GM23248 (cell line): ENCODE measurements at places on chromosomes 7 and 10.

- no peak for DNase-seq
Observed at GRCh38 chr7:142487124-142487523, 229.3 kb upstream of the PRSS58 start.

DNA sequence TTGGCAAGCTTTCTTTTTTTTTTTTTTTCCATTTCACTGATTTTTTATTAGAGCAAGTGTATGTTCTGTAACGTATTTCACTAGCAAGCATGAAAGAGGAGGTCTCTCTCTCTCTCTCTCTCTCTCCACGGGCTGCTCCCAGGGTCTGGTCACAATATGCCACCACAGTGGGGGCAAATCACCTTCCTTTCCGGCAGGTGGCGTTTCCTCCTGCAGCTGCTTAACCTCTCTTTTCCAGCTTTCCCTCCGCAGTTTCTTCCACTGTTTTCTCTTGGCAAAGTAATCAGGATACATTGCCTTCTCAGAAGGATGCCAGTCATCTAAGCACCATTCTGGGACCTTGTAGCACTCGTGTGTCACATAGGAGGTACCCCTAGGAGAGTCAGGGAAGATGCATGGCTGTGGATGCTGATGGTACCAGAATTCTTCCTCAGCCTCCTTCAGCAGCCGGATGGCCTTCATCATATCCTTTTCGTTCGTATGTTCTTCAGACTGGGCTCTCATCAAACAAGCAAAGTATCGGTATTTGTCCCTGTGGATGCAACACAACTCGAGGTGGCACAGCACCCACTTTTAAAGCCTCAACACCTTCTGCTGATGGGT is 197.3 kb upstream of the PODXL start:
- peak; percentile 13 for DNase-seq

DNA sequence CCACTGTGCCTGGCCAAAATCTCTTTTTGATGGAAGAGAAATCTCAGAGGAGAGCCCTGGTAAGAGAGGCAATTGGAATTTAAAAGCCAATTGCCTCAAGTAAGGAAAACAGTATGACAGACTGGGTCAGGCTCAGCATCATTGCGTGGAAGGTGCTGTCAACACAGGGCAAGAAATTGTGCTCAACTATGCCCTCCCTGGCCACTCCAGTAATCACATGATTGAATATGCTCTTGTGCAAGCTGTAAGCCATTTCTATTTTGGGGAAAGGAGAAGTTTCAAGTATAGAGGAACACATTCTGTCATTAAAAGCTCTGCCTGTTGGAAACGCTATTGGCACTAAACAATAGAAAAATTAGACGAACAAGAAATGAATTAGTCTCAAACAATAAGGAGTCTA is 1127.7 kb downstream of the REEP3 start:
- DNase-seq: no peak

GRCh38 chr7:140724706-140725105 is 28.2 kb downstream of the NDUFB2 start:
- no peak for DNase-seq

DNA sequence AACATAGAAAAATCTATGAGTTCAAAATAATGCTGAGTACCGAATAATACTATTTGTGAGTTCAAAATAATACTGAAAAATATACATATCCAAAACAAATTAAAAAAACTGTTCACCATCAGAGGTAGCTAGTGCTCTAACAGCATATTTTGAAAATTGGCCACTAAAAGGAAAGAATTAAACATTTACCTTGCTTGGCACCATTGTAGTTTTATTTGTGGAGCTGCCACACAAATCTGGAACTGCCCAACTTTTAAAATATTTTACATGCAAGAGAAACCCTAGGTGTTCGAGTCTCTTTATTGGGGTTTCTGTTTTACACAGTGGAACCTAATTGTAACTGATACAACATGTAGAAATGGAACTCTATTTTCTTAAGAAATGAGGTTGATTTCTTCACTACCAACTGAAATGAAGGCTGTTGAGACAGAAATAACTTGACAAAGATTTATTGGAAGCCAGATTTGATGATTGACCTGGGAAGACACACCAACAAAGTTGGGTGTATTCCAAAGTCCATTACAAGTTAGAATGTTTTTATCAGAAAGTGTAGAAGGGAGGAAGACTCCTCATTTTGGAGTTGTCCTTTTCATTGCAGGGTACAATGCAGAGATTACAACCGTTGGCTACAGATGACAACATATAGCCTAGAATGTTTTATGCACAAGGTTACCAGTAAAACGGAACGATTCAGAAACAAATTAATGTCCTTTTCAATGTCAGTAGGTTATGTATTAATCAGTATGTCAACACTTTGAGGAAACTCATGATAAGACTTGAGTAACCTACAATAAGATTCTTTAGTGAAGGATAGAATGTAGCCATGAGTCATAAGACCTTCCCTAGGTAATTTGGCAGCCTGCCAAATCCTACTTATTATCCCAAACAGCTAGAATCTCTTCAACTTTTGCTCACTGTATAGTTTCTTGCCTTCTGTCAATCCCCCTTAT is 73.8 kb upstream of the PAPSS2 start:
- DNase-seq: peak; percentile 17

GRCh38 chr7:125675640-125676039 is 746.0 kb upstream of the POT1 start:
- no peak for DNase-seq

DNA sequence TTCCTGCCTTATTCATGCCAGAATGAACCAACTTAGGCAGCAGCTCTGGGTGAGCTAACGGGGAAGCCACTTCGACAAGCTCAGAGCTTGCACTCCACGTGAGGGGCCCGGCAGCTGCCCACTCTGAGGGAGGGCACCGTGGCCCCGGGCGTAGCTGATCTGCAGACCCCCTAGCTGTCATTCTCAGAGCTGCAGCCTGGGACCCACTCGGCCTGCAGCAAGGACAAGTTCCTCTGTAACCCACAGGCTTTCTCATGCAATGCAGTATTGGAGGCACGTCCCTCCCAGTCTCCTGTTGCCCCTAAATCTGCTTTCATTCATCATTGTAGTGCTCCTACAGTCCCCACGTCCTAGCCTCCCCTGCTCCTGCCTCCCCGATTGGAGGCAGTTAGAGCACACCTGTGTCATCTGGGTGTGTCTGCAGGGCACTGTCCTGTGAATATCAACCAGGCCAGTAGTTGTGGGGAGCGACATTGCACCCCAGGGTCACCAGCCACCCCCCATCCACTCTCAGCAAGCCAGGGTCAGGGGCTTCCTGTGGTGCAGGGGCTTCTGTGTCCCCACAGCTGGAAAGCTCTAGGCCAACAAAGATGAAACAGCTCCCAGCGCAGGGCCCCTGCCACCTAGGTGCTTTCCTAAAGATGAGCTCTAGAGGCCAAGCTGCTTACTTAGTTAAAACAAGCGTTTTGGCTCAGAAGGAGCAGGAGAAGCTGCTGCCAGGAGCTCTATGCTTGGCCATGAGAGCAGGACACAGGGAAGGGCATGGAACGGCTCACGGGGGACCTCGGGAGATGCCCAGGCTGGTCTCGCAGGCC is 333.6 kb downstream of the ADARB2 start:
- no peak for DNase-seq

DNA sequence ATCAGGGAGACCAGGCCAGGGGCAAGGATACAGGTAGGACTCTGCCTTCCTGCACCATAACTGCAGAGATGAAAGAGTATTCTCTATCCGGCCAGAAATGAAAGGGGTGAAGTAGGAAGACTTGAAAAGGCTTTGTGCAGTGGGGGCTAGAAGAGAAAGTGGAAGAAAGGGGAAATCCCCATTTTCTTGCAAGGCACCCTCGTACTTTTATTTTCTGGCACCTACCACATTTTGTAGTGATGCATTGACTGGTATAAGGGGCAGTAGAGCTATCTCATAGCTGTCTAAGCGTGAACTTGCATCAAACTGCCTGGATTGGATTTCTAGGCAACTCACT is 752 bp upstream of the CAMK2G start:
- DNase-seq: no peak

DNA sequence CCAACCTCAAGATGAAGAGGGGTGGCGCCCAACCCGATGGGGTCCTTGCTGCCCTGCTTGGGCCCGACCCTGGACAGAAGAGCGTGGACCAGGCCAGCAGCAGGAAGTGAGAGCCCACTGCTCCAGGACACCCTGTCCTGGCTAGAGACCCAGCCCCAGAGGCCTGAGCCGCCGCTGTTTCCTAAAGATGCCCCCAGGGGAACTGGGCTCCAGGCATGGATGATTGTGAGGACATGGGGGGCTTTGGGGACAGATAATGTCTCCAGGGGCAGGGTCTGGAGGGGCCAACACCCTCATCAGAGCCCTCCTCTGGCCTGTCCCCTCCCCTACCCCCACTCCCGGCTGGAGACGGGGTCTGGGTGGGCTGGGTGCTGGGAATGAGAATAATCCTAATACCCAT is 71.7 kb downstream of the MYL10 start:
- no peak for DNase-seq

DNA sequence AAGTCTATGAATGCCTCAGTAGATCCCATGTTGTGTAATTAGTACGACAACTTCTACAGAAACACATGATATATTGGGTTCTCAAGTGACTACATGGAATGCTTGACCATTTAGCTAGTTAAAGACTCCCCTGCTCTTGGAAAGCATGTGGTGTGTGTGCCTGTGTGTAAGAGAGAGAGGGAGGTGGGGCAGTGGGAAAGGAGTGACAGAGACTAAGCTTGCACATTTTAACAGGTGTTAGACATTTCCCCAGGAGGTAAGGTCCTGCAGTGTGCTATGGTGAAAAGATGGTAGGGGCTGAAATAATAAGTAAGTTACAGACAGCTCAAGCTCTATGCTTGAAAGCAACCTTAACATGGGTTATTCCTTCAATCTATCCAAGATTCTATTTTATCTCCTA is 241.7 kb upstream of the GHITM start:
- DNase-seq: no peak

DNA sequence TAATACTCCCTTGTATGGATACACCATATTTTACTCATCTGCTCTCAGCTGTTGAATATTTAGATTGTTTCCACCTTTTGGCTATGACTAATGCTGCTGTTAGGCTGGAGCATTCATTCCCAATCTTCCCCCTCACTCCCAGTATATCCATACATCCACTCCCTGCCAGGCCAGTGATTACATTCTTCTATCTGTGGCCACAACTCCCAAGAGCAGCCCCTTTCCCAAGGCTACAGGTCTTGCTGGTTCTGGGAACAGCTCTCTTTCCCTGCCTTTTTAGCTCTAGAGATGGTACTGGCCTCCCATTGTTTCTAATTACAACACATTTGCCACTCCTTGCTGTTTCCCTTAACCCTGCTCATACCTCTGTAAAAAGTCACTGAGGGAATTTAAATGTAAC is 28.2 kb downstream of the SFR1 start:
- DNase-seq: no peak

GRCh38 chr10:67487199-67487598 is 208.8 kb downstream of the CTNNA3 start:
- no peak for DNase-seq

DNA sequence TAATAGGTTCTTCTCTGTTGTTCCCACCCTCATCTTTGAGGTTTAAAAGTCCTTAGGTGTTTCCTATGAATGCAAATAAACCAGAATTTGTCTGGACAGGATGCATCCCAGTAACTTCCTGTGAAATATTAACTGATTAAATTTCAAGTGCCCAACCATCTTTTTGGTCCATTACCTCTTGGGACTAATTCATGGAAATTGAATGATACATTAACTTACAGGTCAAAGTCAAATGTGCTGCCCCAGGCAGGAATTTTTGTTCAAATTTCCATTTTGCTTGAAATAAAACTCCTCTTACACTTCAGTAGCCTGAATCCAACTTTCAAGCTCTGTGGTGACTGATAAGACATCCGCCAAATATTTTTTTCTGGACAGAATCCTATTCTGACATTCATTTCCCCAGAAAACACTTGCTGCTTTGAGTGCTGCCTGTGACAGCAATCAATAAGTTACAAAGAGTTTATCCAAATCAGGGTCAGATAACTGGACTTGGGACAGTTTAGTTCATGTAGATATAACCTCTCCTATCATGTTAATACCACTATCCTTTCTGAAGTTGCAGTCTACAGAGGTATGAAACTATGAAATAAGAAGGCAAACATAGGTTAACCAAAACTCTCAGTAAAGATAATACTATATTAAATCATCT is 383.5 kb downstream of the POM121L12 start:
- no peak for DNase-seq

- DNase-seq: no peak
Observed at GRCh38 chr7:31767686-31768358, 80.8 kb downstream of the PPP1R17 start.

DNA sequence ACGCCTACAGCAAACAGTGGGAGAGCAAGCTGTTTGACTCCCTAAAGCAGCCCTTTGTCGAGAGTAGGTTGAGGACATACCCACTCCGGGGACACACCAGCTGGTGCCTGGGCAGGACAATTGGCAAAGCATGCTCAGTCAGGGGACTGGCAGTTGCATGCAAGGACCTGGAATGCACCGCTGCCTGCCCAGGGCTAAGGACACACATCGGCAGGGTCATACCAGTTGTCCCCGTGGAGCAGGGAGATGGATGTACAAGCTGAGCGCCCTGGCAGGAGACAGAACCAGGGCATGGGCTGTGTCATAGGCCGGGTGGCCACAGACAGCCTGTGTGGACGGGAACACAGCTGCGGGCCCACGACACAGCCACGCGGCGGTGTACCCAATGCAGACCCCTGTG is 18.3 kb upstream of the ELN start:
- DNase-seq: no peak

GRCh38 chr10:86595496-86595895 is 58.9 kb upstream of the OPN4 start:
- DNase-seq: no peak

DNA sequence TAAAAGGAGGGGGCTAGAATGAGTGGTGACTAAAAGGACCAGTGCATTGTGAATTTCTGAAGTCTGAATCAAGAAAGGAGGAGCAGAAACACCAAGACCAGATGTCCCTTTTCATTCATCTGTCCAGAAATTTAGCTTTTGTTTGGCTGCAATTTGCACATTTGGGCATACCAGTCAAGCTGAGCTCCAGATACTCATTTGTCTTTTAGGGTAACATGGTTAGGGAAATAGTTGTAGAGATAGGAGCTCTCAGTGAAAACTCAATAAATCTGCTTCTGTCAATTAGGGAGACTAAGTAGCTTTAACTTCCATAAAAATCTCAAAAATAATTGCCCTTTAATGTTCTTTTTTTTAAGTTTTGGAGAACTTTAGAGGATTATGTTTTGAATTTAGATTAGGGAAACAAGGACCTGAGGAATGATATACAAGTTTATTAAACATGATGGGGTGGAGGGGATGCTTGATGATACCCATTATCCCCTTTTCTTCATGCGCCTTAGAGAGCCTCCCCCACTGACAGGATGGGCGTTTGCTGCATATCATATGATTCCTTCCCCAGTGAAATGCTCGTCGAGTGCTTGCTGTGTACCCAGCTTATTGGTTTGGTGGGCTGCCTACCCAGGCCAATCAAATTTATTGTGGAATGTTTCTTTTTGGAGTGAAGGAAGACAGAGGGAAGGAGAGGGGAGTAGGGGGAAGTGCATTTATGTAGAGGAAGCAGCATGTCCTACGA is 50.7 kb upstream of the RPA3 start:
- no peak for DNase-seq

GRCh38 chr7:95577137-95577536 is 19.2 kb downstream of the PDK4 start:
- peak; percentile 32 for DNase-seq
